ENCODE measurements at places on chromosomes 16 and 17.
A peak's percentile ranks its signal among the peaks of the same experiment; 100 is the strongest.

GRCh38 chr17:81428121-81428515 is 32.9 kb downstream of the BAHCC1 start:
- DNase-seq: no peak

DNA sequence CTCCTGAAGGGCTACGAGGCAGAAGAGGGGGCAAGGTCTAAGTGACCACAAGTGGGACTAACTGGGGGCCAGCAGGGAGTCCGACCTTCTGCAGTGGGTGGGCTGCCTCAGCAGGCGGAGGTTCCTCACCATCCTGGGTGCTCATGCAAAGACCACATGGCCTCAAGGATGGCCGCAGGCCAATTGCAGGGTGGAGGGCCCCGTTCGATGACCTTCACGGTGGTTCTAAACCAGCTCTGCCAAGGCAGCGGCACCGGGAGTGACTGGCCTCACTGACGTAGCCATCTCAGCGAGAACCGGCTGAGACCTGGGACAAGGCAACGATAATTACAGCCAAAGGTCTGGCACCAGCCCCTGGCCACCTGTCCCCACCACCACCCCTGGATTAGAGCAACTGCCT is 5.7 kb downstream of the SMIM5 start:
- no peak for DNase-seq

DNA sequence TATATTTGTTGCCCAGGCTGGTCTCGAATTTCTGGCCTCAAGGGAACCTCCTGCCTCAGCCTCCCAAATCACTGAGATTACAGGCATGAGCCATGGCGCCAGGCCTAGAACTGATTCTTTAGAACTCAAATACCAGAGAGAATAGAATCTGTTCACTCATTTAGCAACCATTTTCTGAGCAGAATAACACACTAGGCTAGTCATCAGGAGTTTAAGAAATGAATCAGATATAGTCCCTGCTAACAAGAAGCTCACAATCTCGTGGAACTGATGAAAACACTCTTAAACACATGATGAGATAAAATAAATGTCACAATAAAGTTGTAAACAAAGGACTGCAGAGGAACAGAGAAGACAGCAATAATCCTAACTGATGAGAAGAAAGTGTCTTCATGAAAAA is 55.8 kb upstream of the ADCY9 start:
- DNase-seq: no peak

- DNase-seq: no peak
Measured at GRCh38 chr16:89097392-89097772, 3.7 kb downstream of the ACSF3 start.

- no peak for DNase-seq
Measured at GRCh38 chr17:4566785-4567184, 6.4 kb upstream of the GGT6 start.

DNA sequence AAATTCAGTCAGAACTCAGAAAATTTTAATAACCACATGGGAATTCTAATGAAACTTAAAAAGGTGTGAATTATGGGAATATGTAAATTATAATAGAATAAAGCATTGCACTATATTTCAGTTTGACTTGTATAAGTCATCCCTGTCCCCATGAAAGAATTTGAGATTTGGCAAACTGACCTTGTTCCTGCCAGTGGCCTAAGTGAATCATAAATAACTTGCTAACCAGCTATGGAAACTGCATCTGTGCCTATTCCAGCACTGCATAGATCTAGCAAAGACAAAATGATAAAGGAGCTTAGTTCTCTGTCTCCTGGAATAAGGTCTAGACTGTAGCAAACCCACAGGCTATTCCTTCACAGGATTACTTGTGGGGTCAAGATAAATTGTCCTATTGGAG is 106.8 kb upstream of the NOG start:
- DNase-seq: no peak

DNA sequence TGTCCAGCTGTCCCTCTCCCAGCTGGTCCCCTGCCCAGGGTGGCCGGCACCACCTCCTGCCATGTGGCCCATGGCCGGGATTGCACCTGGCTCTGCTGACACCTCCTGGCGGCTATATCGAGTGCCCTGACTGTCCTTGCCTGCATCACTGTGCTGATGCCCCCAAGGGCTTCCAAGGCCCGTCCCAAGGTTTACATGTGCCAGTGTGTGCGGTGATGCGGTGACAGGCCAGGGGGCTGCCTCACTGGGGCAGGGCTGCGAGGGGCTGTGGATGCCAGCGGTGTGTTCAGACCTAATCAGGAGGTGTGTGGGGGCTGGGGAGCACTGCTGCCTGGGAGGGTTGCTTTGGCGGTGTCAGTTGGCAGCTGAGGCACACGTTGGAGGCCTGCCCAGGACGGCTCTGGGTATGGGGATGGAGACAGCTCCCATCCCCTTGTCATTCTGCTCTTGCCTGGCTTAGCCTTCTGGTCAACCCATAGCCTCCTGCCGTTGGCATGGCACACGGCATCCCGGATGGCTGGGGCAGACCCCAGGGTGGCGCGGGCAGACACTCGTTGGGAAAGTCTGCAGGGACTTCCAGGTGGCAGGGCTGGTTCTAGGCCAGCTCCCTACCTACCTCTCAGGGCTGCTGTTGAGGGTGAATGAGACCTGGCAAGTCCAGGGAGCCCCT is 5.5 kb downstream of the MAP2K3 start:
- no peak for DNase-seq

- no peak for DNase-seq
Measured at GRCh38 chr16:30699615-30700099, 686 bp downstream of the SRCAP start.

DNA sequence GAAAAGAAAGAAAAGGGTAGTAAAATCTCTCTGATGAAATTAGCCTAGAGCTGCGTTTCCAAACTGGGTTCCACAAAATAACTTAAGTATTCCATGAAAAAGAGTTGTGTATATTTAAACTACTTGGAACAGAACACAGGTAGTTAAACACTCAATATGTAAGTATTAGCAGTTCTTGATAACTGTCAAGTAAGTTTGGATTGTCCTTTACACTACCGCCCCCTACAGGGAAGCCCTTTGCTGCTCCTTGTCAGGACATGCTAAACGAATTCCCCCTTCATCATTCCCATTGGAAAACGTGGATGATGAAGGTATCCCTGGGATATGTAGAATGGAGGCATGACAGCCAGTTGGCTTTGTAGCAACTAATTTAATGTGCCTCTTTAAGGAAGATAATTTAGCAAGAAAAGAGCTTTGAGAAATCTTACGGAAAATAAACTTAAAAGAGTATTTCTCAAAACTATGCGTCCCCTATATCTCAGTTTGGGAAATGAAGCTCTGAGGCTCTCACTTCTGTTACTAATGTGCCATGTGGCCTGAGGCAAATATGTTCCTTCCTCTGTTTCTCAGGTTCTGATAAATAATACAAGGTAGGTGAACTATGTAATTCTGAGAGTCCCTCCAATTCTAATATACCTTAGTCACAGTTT is 18.8 kb downstream of the NCBP3 start:
- peak; percentile 43 for DNase-seq

DNA sequence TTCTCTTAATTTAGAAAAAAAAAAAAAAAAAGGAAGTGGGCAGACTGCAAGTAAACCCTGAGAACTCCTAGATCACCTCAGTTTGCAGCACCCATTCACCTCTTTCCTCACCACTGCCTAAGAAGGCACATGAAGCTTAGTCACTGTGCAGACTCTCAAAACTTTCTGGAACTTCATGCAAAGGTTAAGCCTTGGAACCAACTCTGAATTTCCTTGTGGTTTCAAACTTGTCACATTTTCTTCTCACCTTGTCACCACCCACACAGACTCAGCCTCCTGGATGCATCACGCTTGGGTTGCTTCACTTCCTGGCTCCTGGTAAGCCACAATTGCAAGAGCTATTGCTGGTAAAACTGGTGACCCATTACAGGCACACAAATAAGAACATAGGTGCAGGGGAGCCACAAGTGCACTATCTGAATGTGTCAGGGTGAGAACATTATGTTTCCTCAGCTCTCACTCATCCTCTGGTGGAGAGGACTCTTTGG is 15.0 kb upstream of the CPD start:
- DNase-seq: peak; percentile 91

DNA sequence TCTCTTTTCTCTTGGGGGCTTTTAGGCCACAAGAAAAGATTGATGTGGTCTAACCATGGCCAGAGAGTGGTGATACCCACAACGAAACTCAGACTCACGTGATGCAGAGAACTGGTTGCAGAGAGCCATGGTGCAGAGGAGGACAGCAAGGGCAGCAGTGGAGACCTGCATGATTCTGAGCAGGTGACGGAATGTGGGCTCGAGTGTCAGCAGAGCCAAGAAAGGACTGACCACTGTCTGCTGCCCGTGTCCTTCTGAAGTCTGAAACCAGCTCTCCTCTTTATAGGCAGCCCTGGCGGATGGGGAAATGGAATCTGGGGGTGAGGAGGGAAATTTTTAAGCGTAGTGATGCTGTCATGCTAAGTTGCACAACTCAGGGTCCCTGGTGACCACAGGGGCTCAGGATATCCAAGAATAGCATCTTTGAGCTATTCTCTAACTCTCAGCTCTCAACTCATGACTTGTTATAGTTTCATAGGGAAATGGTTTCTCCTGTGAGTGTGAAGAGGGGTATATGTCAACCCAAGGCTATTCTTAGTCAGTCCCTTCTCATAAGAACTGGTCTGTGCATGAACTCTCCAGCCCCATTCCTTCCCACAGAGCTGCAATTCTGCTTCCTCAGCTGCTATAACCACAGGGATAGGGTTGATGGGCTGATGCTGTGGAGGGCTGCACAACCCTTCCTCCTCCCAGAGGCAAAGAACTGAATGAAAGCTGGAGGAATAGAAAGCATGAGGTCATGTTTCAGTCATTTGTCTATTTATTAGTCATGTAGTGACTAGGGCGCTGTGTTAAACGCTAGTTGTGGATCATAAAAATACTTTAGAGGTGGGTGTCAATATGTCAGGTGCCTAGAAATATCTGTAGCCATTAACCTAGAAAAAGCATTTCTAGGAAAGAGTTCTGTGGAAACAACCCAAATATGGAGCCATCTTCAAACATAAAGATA is at the start of gene CCL3:
TSS of gene CCL3 (minus strand) at position 256 of the 949 bp plus-strand sequence. CDS start at position 171, 85 bp downstream.
- DNase-seq: no peak

DNA sequence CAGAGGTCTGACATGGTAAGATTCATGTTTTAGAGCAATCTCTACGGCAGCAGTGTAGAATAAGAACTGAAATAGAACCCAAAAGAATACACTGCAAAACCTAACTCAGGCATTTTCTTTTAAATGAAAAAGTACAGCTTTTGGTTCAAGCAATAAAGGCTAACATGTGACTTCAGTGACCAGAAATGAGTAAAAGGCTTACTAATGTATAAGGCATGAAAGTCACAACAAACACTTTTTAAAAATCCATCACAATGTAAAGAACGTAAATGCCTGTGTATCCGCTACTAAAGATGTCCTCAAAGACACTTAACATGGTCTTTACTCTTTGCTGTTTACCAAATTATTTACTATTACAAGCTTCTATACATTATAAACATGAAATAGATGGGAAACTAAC is 16.6 kb downstream of the KIAA0753 start:
- DNase-seq: no peak

- no peak for DNase-seq
Measured at GRCh38 chr16:87369117-87369765, 14.3 kb downstream of the FBXO31 start.

DNA sequence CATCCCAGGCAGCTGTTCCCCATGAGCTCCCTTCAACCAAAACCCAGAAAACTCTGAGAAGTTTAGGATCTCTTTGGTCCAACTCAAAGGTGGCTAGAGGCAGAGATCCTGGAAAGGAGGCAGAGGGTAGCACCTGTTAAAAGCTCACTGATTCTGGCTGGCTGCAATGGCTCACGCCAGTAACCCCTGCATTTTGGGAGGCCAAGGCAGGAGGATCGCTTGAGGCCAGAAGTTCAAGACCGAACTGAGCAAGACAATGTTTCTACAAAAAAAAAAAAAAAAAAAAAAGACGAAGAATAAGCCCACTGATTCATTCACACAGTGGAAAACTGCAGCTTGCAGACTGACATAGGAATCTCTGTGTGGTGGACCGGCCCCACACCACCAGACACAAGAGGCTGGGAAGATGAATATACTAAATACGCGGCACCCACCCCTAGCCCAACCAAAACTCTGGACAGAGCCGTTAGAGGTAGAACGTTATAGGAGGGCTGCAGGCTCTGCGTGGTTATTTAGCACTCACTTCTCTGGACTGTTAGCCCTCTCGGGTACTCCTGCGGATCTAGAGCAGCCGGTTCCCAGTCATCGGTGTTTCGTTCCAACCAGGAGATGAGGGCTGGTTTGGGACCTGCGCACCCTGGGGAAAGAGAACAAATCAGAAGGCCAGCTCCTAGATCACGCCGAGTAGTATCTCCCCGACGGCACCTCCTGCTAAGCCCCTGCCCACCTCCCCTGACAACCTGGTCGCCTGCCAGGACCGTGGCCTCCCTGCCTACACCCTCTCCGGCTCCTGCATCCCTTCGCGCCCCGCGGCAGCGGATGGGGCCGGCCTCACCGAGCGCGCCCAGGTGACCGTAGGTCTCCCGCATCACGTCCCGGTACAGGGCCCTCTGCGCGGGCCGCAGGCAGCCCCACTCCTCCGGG is 925 bp downstream of the ZNF689 start:
- DNase-seq: no peak

DNA sequence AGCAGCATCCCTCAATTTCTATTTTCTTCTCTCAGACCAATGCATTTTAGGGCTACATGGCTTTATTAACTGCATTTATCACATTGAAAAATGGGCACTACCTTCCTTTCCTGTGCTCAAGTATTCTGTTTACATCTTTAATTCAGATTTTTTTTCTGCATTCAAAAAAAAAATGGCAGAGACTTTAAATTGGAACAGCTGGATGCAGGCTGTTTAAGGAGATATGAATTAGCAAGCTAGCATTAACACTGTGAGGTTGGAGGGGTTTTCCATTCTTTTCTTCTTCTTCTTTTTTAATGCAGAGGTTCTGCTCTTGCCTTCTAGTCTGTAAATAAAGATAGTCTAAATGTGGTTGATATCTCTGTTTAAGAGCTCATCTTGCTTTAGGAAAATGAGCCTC is 242.9 kb upstream of the RBFOX1 start:
- DNase-seq: no peak

DNA sequence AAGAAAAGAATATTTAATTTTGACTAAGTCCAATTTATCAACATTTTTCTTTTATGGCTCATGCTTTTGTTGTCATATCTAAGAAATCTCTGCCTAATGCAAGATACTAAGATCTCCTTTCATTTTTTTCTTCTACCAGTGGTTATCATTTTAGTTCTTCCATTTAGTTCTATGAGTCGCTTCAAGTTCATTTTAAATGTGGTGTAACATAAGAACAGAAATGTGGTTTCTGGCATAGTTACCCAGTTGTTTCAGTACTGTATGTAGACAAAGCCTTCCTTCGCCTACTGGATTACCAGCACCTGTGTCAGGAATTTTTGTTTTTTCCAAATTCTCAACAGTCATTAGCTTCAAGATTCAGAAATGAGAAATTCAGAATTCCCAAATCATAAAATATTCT is 175.7 kb downstream of the PARN start:
- no peak for DNase-seq

GRCh38 chr16:24163935-24164334 is 92.2 kb upstream of the CACNG3 start:
- DNase-seq: no peak

GRCh38 chr17:562174-562573 is 152.5 kb downstream of the VPS53 start:
- DNase-seq: no peak

- DNase-seq: no peak
Measured at GRCh38 chr16:47781673-47782072, 320.5 kb downstream of the PHKB start.
